ENCODE measurements at places on chromosomes 3 and 15.
A peak's percentile ranks its signal among the peaks of the same experiment; 100 is the strongest.

DNA sequence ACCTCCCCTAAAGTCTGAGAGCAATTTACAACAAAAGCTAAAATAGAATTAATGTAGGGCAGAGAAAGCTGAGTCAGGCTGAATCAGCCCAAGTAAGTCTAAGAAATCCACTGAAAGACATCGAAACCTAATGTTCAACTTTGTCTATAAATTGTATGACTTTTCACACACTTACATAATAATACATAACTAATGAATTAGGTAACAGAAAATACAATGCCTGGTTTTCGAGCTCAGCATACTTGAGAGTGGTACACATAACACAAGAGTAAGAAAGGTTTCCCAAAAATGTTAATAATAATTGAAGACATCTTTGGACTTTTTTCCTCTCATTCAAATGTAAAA lies 55.3 kb upstream of the VGLL4 start:
- DNase-seq, result no peak

- no peak for DNase-seq
Observed at GRCh38 chr3:69746119-69746518, 6.9 kb downstream of the MITF start.

- peak; percentile 42 for DNase-seq
Observed at GRCh38 chr15:56428821-56429458, 36.0 kb downstream of the MNS1 start.

GRCh38 chr3:112376992-112377391 lies 44.0 kb downstream of the CD200 start:
- DNase-seq, result no peak

GRCh38 chr15:81069356-81069755 lies 64.7 kb upstream of the CFAP161 start:
- DNase-seq, result no peak

- no peak for DNase-seq
Observed at GRCh38 chr3:137796993-137797392, 32.9 kb downstream of the SOX14 start.

GRCh38 chr15:28900892-28901586 lies 15.3 kb downstream of the APBA2 start:
- DNase-seq, result no peak

GRCh38 chr3:36937492-36937891 lies 7.4 kb downstream of the TRANK1 start:
- no peak for DNase-seq

- no peak for DNase-seq
Observed at GRCh38 chr3:135532021-135532420, 433.5 kb upstream of the PPP2R3A start.

DNA sequence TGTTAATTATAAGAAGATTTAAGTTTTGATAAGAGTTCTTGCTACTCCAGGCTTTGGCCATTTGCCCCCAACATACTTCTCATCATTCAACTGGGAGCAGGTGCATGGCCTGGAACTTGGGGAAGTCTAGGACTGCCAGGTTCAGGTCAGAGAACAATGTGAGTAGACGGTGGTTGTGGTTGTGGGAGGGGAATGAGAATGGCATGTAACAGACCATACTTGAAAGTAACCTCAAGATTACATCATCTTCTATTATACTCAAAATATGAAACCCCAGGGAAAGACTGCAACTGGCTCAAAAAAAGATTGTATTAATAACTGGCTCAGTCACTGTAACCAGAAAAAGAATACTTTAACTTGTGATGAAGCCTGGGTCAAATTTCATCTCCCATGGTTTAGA lies 364.9 kb upstream of the DPPA4 start:
- DNase-seq, result peak; percentile 88
